Activated CD4-positive, alpha-beta T cell treated with anti-CD3 and anti-CD28 coated beads, Interleukin-2, amount 50 U/mL, for 4 hours (primary cell): ENCODE measurements at places on chromosomes 11 and 22.

- DNase-seq: no peak
Observed at GRCh38 chr11:45341372-45341771, 55.2 kb upstream of the SYT13 start.

GRCh38 chr11:133326332-133326731, 206.0 kb downstream of the OPCML start:
- DNase-seq: no peak

GRCh38 chr11:75667831-75668450, 897 bp downstream of the MAP6 start:
- no peak for DNase-seq

GRCh38 chr11:131290185-131290584, 80.2 kb upstream of the NTM start:
- no peak for DNase-seq

DNA sequence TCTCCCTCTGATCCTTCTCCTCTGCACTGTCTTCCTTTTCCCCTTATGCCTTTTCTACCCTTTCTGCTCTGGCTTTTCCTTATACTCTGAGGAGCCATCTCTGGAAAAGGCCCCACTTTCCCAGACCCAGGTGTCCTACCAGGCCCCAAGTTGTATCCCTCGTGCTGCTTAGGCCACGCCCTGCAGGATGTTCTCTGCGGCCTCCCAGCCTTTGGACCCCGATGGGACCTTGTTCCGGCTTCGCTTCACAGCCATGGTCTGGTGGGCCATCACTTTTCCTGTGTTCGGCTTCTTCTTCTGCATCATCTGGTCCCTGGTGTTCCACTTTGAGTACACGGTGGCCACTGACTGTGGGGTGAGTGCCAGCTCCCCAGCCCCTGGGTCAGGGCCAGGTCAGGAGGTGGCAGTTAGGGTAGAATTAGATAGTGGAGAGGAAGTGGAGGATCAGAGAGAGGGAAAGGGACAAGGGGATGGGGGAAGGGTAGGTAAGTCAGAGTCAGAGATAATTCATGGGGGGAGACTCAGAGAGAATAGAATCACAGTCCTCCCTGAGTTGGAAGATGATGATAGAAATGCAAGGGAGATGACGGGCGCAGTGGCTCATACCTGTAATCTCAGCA, 8.9 kb downstream of the PGAP2 start:
- no peak for DNase-seq
